ENCODE measurements at places on chromosomes 3 and 15.
A peak's percentile ranks its signal among the peaks of the same experiment; 100 is the strongest.

DNA sequence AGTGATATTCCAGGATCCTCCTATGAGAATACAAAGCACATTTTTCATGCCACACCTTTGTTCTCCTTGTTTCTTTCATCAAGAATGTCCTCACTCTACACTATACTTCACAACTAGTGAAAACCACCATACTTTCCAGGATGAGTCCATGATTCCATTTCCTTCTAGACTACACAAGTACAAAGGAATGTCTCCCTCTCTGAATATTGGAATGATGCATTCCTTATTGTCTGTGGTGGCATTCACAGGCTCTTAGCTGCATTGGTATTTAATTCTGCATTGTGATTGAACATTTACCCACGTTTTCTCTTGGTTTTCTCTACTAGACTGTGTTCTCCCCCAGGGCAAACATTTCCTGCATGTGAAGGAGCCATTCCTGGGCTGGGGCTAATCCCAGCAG lies 217.5 kb downstream of the RAP2B start:
- DNase-seq: no peak

DNA sequence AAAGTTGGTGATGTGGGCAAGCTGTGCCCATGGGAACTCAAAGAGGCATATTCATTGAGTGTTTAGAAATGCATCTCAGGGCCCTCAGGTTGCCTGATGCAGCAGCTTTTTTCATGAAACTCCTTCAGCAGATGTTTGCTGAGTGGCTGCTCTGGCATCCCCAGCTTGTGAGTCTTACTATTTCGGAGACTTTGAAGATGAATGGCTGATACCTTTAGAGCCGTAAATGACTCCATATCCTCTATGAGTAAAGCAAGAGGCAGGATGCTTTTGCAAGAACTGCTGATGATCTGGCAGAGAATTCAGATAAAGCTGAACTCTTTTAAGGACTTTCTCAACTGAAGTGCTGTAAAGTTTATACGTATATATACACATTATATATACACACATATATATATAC lies 384.3 kb downstream of the CACNA2D3 start:
- DNase-seq: no peak

- DNase-seq: no peak
Measured at GRCh38 chr3:193499801-193500485, 54.8 kb downstream of the ATP13A4 start.

GRCh38 chr3:119649761-119650160 lies 10.6 kb downstream of the POPDC2 start:
- DNase-seq: no peak

- no peak for DNase-seq
Measured at GRCh38 chr15:36117296-36117787, 462.1 kb upstream of the CDIN1 start.

DNA sequence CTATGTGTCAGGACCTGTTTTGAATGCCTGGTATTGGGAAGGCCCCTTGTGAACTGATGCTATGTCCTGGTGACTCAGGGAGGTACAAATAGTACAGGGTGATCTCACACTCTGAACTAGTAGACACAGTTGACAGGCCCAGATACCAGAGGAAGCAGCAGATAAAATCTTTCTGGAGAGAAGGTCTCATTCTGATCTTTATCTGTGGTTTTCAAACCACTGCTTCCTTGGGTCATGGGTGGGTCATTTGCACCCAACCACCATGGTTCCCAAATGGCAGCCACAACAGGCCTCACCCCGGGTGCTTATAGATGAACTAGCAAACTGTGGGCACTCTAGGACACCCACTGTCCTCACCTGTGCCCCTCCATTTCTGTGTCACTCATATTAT lies 43.4 kb downstream of the PXYLP1 start:
- peak; percentile 71 for DNase-seq

DNA sequence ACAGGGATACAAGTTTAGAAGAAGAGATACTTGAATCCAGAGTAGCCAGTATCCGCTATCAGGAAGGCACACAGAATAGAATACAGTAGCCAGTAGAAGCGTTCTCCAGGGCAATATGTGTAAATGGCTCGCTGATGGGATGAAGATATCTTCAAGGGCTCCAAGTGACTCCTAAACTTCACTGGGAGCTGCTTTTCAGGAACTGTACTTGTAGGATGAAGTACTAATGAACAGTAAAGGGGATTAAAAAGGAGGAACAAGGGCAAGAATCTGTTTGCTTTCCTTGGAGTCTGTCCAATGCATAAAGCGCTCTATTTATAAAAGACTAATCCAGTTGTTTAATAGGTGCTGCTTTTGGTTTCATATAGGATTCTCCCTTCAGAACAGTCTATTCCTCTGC lies 78.4 kb downstream of the THRB start:
- no peak for DNase-seq

DNA sequence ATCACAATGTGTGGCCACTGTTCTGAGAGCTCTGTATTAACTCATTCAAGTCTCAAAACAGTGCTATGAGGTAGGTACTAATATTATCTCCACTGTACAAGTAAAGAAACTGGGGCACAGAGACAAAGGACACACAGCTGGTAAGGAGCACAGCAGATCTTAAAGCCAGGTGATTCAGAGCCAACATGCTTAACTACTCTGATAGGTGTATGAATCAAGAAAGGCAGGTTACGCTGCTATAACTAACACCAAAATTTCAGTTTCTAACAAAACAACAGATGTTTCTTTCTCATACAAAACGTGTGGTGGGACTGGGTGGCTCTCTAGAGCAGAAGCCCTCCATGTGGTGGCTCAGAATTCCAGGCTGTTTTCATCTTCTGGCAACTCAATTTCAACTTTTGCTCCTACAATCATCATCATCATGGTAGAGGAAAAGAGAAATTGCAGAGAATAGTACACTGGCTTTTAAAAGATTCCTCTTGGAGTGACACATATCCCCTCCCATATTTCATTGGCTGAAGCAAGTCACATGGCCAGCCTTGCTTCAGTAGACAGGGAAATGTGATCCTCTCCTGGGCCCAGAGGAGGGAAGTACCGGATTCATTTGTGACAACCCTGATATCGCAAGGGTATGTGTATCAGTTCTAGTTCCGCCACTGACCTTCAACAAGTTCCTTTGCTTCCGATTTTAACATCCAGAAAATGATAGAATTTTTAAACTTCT lies 126.2 kb upstream of the PTX3 start:
- peak; percentile 9 for DNase-seq

DNA sequence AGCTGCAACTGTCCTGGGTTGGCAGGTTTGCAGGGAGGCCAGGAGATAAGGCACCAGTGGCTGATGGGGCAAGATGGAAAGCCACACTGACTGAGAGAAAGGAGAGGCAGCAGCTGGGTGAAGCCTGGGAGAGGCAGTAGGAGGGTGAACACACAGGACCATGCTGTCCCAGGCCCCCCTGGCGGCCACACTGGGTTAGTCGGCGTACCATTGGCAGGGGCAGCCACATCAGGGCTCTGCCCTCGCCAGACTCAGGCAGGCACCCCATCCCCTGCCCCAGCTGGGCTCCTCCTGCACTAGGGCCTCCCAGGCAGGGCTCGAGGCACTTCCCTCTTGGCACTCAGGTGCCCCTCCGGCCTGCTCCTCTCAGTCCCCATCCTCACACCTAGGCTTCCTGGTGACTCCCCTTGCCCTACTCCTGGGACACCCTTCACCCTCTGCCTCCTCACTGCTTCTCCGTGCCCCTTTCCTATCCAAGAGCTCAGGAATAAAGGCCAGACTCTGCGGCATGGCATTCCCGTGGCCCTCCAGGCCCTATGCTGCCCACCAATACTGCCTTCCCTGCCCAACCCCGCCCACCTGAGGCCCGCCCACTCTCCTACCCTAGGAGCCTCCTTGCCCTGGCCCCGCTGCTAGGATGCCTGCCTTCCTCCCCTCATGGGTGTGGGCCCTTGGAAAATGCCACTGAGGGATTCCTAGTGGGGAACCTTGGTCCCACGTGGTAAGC lies 28.7 kb upstream of the DUSP7 start:
- no peak for DNase-seq

- DNase-seq: peak; percentile 68
Measured at GRCh38 chr15:78174401-78174800, 25.2 kb downstream of the IDH3A start.

- no peak for DNase-seq
Measured at GRCh38 chr3:148528024-148528423, 169.7 kb upstream of the AGTR1 start.

- DNase-seq: no peak
Measured at GRCh38 chr3:45417930-45418847, 29.8 kb downstream of the LARS2 start.

- DNase-seq: no peak
Measured at GRCh38 chr15:95277266-95277665, 1045.9 kb downstream of the MCTP2 start.

- DNase-seq: peak; percentile 56
Measured at GRCh38 chr3:146640955-146641867, 36.1 kb upstream of the PLSCR5 start.

DNA sequence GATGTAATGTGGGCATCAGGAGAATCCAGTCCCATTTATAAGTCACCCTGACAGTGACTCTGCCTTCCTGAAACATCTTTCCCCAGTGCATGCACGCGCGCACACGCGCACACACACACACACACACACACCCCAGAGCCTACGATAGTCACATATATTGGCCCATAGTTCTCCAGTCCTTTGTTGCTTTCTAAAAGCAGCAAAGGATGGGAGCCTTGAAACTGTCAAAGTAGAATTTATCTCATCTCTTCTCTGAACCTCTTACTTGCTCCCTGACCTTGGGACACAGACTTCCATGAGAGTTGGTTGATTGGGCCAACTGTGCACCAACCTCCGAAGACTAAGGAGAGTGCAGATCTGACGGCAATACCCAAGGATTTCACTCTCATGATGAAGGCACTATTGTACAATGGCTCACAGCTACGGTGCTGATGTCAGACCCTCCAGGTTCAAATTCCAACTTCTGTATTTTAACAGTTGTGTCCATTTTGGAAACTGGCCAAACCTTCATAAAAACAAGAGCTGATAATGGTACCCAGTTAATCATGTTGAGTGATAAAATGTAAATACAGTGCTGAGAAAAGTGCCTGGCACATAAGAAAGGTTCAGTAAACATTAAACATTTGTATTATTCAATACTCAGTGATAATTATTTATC lies 8.3 kb downstream of the CPA3 start:
- DNase-seq: no peak

- DNase-seq: no peak
Measured at GRCh38 chr3:69547461-69547880, 161.6 kb upstream of the FRMD4B start.

GRCh38 chr3:193982258-193982659 lies 153.7 kb upstream of the HES1 start:
- no peak for DNase-seq

DNA sequence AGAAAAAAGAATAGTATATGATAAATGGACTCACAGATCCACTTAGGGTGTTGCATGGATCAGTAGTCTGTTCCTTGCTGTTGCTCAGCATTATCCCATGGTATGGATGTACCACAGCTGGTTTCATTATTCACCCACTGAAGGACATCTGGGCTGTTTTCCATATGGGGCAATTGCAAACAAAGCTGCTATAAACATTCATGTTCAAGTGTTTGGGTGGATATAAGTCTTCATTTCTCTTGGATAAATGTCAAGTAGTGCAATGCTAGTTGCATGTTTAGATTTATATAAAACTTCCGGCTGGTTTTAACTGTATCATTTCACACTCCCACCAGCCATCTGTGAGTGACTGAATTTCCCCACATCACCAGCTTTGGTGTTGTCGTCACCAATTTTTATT lies 137.7 kb downstream of the ASB7 start:
- no peak for DNase-seq

DNA sequence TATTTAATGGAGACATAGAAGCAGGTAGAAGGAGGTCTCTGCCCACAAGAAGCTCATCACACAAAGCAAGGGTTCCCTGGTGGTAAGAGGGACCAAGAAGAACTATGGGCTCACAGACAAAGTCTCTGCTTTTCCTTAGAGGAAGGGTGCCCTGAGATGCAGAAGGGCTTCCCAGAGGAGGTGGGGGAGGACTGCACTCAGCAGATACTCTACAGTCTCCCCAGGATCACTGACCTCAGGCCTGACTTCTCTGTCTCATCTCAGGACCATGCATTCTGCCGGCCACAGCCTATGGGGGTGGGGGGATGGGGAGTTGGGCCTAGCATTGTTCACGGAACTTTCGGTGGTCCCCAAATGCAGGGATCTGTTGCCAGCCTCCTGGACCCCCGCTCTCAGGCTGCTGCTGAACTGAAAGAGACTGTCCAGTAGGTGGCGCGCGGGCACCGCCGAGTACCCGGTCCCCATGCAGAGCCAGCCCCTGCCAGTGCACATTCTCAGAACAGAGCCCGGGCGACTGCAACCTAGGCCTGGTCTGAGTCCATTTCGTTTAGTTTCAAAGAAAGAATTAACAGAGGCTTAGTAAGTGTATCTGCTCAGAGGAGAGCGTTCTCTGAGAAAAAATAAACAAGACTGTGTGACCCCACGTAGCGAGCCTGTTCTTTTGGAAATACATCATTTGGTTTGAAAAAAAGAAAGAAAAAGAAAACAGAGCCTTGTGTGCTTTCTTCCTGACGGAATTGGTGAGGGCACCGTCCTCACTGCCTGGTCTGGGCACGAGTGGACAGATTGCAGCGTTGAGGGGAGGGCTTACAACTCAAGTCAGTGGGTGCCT lies 74.1 kb downstream of the LRTM1 start:
- DNase-seq: peak; percentile 72

- no peak for DNase-seq
Measured at GRCh38 chr15:67201136-67201535, 53.3 kb downstream of the AAGAB start.

GRCh38 chr3:46693038-46693891 lies at the start of gene ALS2CL:
Gene ALS2CL, minus strand, starts transcription at chr3:46693679. Its CDS starts 4,239 bp downstream, at chr3:46689440.
- DNase-seq: peak; percentile 30

- DNase-seq: no peak
Measured at GRCh38 chr15:84949043-84949442, 32.6 kb upstream of the PDE8A start.

DNA sequence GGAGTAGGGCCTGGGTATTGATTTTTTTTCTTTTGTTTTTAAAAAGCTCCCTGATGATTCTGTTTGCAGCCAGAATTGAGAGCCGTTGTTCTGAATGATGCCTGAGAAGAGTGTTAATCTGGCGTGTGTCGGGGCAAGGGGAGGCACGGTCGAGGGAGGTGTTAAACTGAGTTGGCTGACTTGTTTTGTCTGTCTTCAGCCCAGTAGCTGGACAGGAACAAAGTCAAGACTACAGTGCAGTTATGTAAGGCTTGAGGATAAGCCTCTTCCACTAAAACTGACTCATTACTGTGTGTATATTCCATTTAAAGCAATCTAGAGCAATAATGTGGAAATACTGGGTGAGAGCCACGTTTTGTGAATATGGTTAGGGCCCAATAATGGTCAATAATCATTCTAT lies 119.0 kb upstream of the DLG1 start:
- DNase-seq: peak; percentile 23

DNA sequence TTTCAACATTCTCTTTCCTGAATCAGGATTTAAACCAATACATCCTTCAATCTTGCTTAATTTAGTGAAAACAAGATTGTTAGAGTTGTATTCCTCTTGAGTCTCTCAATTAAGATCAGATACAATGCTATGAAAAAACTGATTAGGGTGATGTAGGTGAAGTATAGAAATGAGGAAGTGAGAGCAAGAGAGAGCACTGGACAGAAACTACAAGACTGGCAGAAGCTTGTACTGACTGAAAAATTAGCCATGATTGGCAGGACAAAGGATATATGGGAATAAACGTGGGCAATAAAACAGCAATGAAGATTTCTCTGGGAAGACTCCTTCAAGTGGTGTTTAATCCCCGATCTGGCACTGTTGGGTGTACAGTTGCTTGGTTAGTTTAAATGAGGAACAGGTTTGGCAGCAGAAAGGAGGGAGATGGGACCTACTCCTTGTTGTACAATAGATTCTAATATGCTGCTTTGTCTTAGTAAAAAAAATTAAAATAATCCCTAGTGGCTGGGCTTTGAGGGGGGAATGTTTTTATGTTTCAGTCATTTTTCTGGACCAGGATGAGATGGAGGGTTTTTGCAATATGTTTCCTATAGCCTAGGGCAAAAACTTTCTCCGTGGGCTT lies 252.7 kb downstream of the SLC9A9 start:
- peak; percentile 6 for DNase-seq

All from NB4 (cell line).